Stimulated activated CD8-positive, alpha-beta memory T cell treated with anti-CD3 and anti-CD28 coated beads, Interleukin-2, amount 100 ng/mL, for 1 hour (primary cell): ENCODE measurements at places on chromosomes 4 and X.

- DNase-seq = no peak
Measured at GRCh38 chr4:4549534-4549933, 7.7 kb upstream of the STX18 start.

GRCh38 chrX:101409043-101409442, 1.0 kb downstream of the HNRNPH2 start:
- DNase-seq = no peak

DNA sequence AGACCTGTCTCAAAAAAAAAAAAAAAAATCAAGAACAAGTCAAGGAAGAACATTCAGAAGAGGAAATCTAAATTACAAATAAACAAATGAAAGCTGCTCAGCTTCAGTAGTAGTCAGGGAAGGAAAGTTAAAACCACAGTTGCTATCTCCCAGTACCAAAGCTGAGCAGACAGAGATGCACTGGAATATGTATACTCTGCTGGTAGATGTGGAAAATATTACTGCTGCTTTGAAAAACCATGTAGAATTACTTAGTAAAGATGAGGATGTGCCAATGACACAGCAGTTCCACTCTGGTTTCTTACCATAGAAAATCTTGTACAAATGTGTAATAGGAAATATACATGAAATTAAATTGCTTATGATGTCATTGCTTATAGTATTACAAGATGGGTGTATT, 25.1 kb upstream of the PRKX start:
- no peak for DNase-seq

- DNase-seq = no peak
Measured at GRCh38 chr4:83369831-83370639, 35.4 kb upstream of the HPSE start.

- DNase-seq = no peak
Measured at GRCh38 chr4:90349636-90350035, 222.4 kb downstream of the CCSER1 start.

GRCh38 chr4:186780291-186781031, 56.8 kb upstream of the FAT1 start:
- no peak for DNase-seq

DNA sequence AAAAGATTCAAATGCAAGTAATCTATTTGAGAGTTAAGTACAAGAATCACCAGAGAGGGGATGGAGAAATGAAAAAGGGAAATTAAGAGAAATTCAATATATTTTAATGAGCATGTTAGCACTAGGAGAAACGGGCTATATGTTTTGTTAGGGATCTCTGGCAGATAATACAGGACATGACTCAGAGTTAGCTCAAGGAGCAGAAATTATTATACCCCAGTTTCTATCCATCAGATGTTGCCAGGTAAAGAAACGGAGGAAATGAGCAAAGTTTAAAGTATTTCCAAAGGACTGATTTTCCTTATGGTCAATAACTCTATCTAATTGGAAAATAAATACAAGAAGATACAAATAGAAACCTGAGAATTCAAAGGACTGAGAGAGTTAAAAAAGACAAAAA, 867.6 kb downstream of the TRAM1L1 start:
- no peak for DNase-seq
